ENCODE measurements at places on chromosomes 2 and 18.

DNA sequence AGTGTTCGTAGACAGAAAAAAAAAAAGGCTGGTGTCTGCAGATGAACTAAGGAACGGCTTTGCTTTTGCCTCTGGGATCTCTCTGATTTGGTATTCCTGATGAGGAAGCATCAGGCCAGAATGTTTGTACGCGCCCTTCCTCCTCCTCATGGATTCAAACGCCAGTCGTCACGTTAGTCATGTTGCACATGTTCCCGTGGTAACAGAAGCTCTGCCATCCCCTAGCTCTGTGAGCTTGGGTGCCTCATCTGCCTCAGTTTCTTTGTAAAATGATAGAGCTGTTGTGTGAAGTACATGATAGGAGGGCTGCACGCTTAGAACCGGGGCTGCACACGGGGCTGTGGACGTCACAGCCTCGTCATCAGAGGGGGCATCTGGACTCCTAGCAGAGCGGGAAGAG, 47.0 kb downstream of the TSHZ1 start:
- DNase-seq, result no peak

GRCh38 chr2:172211512-172211911, 108.8 kb upstream of the DLX2 start:
- DNase-seq, result no peak

GRCh38 chr18:50138181-50139064, 56.5 kb downstream of the MYO5B start:
- DNase-seq, result no peak

DNA sequence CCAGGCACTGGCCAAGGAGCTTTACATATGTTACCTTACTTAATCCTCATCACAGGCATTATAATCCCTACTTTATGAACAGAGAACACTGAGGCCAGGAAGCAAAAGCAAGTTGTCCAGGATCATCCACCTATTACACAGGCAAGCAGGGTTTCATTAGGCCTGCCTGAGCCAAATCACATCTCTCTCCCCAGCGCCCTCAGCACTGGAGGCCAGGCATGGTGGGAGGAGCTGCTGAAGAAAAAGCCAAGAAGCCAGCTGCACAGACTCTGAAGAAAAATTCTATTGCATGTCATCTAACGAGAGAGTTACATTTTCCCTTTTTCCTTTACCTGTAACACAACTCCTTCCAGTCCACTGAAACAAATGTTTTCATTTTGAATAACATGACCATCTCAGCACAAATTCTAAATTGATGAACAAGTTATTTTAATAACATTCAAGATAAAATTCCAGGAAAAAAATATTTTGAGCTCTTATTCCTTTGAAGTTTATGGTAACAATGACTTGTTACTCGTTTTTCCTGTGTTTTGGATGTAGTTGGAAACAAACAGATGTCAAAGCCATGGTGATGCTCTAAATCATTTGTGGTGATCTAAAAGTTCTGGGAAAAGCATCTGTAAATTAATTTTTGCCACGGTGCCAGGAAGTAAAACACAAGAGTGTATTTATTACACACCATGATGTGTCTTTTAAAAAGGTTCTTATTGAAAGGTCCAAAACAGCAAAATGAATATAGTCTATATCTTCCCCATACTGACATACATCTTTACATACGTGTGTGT, 139.0 kb upstream of the ITGB6 start:
- DNase-seq, result no peak

DNA sequence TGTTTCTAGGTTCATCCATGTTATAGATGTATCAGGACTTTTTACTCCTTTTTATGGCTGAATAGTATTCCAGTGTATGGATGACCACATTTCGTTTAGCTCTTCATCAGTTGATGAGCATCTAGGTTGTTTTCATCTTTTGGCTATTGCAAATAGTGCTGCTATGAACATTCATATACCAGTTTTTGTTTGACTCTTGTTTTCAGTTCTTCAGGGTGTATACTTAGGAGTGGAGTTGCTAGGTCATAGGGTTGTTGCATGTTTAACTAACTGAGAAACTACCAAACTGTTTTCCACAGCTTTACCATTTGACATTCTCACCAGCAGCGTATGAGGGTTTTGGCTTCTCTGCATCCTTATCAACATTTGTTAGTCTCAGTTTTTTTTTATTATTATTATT, 25.8 kb upstream of the NAPG start:
- DNase-seq, result no peak

- no peak for DNase-seq
Observed at GRCh38 chr2:155663265-155663664, 669.3 kb downstream of the NR4A2 start.

DNA sequence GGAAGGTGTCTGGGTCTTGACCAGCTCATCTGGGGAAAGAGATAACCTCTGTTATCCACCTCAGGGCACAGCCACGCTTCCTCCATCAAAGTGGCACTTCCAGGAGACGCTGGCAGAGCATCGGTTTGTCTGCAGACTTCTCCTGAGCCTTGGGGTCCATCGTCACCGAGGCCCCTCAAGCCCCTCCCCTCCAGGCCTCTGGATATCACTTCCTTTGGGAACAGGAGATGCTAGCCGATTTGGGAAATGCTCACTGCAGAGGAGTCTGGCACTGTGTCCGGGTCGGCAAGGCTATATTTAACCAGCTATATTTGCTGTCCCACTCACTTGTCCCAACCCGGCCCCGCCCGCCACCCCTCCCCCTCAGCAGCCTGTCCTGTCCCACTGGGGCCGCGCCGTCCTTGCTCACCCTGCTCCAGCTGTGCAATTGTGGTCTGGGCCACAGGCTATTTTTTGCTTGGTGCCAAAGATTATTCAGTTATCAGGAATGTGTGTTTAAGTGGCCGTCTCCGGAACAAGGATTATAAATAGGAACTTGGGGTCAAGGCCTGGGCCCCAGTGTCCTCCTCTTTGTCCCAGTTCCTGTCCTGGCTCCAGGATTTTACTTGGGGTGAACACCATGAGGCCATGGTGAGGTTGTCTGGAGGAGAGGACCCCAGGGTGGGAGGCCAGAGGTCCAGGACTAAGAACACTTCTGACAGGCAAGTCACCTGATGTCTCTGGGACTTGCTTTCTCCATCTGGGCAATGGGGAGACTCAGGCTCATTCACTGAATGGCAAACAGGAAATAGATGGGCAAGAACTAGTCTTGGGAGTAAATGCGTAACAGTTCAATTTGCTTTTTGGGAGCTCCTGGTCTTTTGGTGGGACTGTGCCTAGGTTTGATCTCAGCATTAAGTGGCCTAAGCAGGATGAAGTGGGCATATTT, 263.6 kb downstream of the DYSF start:
- DNase-seq, result no peak

DNA sequence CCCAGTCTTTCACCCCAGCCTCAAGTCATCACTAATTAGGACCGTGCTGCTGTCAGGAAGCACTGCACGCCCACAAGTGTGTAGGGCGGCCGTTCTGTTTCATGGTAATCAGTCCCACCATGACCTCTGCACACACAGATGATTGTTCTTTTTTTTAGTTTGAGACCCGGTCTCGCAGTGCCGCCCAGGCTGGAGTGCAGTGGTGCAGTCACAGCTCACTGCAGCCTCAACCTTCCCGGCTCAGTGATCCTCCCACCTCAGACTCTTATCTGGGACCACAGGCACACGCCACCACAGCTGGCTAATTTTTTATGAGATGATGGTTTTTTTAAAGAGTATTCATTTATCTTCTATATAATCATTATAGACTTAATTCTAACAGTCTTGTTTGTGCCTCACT, 1.8 kb upstream of the IAH1 start:
- DNase-seq, result no peak
